ENCODE measurements at places on chromosomes 13 and 19.

DNA sequence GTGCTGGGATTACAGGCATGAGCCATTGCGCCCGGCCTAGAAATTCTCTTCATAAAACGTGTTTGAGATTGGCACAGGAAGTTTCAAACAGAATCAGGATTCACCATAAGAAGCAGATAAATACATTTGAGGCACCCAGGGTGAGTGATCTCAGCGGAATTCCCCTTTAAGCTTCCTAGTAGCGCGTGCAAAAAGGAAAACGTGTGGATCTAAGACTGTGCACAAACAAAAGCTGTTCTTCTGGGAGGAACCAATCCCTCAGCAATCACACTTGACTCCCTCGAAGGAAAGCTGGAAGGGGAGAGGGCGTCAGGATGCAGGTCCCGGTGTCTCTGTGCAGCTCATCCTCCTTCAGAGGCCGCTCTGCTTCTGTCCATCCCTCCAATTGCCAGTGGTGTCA, 15.5 kb downstream of the MCF2L start:
- no peak for DNase-seq

DNA sequence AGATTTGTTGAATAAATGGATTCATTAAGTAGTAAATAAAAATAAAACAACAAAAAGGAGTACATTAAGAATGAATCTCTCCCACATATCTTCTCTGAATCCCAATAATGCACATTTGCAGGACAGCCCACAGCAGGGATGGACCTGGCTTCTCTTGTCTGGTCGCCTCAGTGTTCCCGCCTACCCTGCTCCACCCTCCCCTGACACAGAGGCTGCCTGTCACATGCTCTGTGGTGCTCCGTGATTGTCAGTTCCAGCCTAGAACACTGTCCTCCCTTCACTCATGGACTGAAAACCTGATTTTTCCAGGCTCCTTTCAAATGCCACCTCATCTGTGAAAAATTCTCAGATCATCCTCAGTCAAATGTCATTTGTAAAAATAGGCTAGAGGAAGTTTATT, 94.5 kb upstream of the GPR12 start:
- no peak for DNase-seq

- no peak for DNase-seq
Measured at GRCh38 chr19:28949027-28949426, 263.9 kb downstream of the UQCRFS1 start.

GRCh38 chr13:25733696-25734435, 317.9 kb downstream of the SHISA2 start:
- DNase-seq = no peak

DNA sequence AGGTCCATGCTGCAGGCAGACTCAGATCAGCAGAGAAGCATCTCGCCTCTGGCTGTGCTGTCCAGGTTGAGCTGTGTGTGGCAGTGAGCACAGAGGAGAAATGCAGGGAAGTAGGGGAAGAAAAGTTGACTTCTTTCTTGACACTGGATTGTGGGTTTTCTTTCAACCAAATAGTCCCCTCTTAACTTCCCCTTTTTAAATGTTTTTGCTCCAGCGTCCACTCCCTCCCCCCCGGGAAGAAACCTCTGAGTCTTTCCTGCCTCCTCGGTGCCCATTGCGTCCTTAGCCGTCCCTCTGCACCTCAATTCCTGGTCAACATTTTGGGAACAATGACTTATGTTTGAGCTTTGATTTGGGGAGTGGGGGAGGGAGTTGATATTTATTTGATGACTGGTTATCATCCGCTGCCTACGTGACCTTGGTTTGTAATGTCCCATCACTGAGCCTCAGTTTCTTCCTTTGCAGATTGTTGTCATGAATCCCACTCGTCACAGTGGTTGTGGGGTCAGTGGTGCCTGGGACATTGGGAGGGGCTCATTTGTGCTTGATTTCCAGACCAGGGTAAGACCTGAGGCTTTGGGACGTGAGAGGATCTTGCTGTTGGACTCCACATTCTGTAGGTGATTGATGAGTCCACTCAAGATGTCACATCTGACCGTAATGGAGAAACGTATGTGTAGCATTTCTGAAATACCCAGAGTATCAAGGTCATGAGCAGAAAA, at the start of gene LILRB2:
Gene LILRB2, minus strand, starts transcription at position 104 of the 722 bp plus-strand sequence. CDS start 614 bp downstream, outside the sequence.
- no peak for DNase-seq

DNA sequence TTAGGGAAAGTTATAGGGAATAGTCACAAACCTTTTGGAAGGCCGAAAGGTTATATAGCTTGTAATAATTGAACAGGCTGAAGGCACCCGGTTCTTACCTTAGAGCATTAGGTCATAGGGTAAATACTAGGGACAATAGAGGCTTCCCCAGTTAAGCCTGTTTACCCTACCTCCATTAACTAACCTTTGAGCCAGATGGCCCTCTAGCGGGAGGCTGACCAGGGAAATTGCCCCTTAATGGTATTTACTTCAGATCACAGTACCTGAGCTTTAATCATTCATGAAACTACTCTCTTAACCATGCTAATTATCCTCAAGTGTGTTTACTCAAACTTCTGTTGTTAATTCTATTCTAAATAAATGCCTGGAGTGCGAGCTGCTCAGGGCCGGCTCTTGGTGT, 20.4 kb upstream of the ZNF83 start:
- no peak for DNase-seq

DNA sequence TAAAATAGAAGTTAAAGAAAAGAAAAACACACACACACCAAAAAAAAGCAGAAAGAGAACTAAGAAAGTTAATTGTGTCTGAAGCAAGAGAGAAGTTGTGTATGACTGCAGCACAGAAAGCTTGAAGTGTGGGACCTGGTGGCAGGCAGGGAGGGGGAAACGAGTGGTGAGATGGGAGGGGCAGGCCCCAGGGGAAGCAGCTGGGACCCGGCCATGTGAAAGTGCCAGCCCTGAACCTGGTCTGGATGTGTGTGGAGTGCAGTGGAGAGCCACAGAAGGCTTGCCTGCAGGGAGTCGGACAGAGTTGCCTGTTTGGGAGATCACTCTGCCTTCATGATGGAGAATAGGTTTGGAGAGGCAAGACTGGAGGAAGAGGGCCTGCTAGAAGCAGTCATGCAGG, 199.0 kb downstream of the GGACT start:
- DNase-seq = no peak

All from T-helper 2 cell (primary cell).